ENCODE measurements at places on chromosomes 3 and 15.

- DNase-seq = no peak
These were observed 63.5 kb downstream of the IGF1R start for GRCh38 chr15:98711810-98712209.

- DNase-seq = no peak
These were observed 331.0 kb upstream of the RASGRP1 start for GRCh38 chr15:38895326-38896255.

GRCh38 chr15:84638103-84638502 lies 16.0 kb downstream of the WDR73 start:
- DNase-seq = no peak

DNA sequence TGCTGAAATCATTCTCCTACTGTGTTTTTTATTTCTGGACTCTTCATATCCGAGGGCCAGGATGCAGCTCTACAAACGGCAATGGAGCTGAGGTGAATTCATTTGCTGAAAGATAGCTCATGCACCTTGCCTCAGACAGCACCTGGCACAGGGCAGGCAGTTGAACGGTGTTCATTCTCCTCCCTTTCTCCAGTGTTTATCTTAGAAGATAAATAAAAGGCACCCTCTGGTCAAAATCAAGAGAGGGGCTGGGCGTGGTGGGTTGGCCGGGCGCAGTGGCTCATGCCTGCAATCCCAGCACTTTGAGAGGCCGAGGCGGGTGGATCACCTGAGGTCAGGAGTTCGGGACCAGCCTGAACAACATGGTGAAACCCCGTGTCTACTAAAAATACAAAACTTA lies 79.3 kb upstream of the LMOD3 start:
- DNase-seq = no peak

GRCh38 chr3:52754373-52754772 lies 16.4 kb downstream of the NEK4 start:
- DNase-seq = no peak

- no peak for DNase-seq
These were observed 26.4 kb downstream of the NUP210 start for GRCh38 chr3:13393427-13394360.

GRCh38 chr3:168951884-168952283 lies 711.6 kb downstream of the MECOM start:
- DNase-seq = peak; percentile 5

GRCh38 chr3:187677604-187678003 lies 7.4 kb upstream of the SST start:
- DNase-seq = no peak

DNA sequence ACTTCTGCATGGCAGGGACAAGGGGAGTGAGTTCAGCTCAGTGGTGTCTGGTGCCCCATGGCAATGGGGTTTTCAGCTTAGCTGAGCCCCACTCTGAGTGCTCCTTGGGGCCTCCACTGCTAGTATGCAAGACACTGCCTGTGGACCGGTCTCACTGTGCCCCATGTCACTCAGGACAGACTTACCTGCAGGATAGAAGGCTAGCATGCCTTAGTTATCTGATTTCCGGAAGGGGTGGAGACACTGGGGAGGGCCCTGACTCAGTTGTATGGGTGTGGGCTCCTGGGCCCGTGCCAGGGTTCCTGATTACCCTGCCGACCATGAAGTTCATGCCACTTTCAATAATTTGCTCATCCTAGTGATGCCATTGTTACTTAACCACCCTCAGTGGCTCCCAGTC lies 4.3 kb upstream of the SLC6A20 start:
- no peak for DNase-seq

- no peak for DNase-seq
These were observed 53.2 kb downstream of the ACAD9 start for GRCh38 chr3:128932516-128933212.

DNA sequence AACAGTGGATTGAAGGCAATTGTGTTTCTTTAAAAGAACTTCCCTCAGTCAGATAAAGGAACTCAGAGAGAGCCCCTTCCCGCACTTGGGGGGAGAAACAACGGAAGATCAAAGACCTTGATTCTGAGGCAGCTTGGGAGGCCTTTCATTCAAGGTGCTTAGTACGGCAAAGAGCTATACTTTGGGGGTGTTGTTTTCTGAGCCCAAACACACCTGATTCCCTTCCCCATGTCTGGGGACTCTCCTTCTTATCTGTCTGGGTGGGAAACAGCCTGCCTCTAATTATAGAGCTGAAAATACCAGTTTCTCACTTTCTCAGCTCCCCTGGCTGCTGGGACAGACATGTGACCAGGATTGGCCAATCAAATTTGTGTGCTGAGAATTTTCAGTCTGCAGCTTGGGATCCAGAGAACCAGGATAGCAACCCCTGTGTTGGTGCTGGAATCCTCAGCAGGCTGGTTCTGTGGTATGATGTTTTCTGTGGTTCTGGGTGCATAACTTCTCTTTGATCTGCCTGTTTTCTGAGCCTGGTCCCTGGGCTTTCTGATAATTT lies 19.4 kb upstream of the IQCF6 start:
- no peak for DNase-seq

GRCh38 chr3:194009892-194010533 lies 125.9 kb upstream of the HES1 start:
- DNase-seq = no peak

DNA sequence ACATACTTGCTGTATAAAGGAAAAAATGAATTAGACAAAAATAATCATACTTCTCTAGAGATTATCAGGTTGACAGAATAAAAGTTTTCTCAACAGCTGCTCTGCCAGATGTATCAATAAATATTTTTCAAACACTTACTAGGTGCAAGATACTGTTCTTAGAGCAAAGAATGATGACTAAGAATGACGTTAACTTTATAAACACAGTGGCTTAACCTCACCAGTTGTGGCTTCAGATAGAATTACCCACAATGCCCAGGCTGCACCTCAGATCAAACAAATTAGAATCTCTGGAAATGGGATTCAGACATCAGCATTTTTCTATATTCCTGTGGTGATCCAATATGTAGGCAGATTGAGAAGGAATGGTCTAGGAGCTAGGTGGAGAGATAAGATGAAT lies 422.4 kb upstream of the ATP11B start:
- peak; percentile 27 for DNase-seq

GRCh38 chr3:148758303-148758884 lies 60.7 kb downstream of the AGTR1 start:
- DNase-seq = no peak

DNA sequence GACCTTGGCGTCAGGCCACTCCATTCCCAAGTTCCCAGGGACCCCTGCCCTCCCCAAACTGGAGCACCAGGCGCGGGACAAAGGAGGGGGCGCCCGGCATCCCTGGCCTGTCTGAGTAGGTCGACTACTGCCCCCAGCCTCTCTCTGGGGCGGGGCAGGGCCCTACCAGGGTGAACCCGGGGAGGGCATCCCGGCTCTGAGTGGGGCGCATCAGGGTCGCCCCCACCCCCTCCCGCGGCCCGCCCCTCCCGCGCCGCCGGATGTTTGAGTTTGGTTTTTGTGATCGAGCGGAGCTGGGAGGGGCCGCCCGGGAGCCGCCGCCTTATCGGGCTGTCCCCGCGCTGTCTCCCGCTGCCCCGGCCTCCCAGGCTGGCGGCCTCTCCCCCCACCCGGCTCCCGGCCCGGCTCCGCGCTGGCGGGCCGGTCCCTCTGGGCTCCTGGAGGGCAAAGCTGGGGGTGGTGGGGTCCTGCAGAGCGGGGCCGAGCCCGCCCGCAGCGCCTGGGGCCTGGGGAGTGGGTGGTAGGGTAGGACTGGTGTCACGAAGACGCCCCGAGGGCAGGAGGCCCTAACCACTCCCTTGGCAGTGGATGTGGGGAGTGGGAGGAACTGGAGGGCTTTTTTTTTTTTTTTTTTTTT lies 47.2 kb upstream of the SMAD6 start:
- no peak for DNase-seq

DNA sequence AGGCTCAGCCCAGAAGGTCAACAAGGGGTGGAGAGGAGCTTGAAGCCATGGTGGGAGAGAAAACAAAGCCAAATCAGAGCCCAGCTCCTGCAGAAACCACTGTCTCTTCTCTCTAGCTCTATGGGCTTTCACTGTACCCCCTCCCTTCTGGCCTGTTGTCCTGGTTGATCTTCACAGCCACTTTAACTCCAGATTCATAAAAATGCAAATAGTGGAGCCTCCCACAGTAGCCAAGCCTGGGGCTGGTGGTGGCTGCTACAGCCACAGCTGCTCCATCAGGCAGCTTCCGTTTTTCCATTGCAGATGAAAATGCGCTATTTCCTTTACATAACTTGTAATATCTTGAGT lies 20.7 kb upstream of the CAV3 start:
- peak; percentile 28 for DNase-seq

DNA sequence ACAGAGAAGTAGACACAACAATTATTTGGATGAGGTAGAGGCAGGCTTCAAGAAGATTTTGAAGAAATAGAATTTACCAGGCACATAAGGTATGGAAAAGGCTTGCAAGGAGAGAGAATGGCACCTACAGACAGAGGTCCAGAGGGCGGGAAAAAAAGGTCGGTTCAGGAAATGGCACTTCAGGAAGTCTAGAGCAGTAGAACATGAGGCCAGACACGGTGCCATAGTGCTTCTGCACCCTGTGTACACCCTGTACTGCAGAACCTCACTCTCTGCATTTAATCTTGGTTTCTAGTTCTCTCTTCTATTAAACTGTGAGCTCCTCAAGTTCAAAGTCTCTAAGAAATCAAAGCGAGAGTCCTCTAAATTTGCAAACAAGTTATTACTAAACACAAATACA lies 113.4 kb upstream of the C2CD4B start:
- DNase-seq = no peak

DNA sequence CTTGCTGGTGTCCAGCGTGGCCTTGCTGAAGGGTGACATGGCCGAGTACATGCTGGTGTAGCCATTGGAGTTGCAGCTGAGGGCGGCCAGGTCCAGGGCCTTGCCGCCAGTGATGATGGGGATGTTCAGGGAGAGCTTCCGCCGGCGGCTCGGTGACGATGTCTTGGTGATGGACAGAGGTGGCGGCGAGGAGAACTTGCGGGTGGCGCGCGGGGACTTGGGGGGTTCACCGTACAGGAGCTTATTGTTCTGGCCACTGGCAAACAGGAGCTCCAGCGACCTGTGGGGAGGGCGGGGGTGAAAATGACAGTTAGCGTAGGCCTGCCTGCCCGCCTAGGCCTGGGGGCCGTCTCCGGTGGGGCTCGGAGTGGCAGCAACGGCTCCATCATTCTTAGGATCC lies 59.0 kb upstream of the CTSH start:
- peak; percentile 36 for DNase-seq

GRCh38 chr3:187978433-187979011 lies 175.4 kb upstream of the LPP start:
- no peak for DNase-seq

DNA sequence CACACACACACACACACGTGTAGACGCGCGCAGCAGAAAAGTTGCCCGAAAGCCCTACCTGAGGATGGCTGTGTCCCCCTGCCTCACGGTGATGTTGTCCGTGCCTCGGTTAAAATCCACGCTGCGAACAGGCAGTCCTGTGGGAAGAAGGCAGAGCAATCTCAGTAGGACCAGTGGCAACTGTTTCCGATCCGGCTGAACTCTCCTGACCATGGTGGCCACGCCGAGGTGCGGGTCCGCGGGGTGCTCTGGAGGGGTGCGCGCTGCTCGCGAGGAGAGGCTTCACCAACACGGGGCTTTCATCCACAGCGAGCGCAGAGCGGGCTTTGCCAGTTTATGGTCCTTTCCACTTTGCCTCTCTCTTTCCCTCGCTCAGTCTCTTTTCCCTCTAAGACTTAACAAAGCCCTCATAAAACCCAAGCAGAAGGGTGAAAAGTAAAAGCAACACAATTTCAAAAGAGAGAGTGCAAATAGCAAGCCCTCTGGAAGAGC lies 422 bp downstream of the LSAMP start:
- peak; percentile 25 for DNase-seq

DNA sequence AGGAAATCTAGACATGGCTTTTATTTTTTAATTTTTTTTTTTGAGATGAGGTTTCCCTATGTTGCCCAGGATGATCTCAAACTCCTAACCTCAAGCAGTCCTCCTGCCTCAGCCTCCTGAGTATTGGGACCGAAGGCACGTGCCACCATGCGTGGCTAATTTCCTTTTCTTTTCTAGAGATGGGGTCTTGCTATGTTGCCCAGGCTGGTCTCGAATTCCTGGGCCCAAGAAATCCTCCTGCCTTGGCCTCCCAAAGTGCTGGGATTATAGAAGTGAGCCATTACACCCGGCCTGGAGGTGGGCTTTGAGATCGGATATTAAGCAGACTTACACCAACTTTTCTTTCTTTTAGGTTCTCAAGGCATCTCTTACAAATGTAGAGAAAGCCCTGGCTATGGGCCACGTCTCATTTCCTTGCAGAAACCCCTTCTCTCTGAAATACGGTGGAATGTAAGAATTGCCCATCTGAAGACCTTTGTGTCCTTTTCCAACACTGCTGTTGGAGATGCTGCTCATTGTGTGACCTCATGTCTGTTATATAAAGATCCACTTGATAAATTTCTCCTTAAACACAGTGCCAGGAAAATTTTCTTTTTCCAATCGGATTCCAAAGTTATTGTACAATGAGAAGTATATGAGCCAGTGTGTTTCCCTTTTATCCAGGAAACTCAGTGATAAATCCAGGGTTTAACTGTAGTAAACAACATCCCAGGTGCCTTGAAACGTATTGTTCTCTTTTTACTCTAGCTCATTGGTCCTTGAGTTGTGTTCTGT lies 36.8 kb upstream of the CFAP161 start:
- DNase-seq = no peak

GRCh38 chr3:3015185-3016089 lies 94.7 kb downstream of the IL5RA start:
- peak; percentile 50 for DNase-seq

- no peak for DNase-seq
These were observed 100.0 kb downstream of the CACNA2D3 start for GRCh38 chr3:54222316-54222715.

GRCh38 chr3:181330821-181331563 lies 341.5 kb upstream of the DNAJC19 start:
- DNase-seq = no peak

- no peak for DNase-seq
These were observed 270.0 kb upstream of the TPRG1 start for GRCh38 chr3:188901671-188902287.

- no peak for DNase-seq
These were observed 144.5 kb downstream of the FBLN2 start for GRCh38 chr3:13693441-13693840.

- no peak for DNase-seq
These were observed 9.0 kb downstream of the GNB5 start for GRCh38 chr15:52181938-52182780.

GRCh38 chr15:76328958-76329357 lies 7.6 kb upstream of the ISL2 start:
- no peak for DNase-seq

- DNase-seq = peak; percentile 89
These were observed at the start of gene DIS3L for GRCh38 chr15:66293419-66294156. Gene DIS3L, plus strand, starts transcription at chr15:66293568. Its CDS starts 29 bp downstream, at chr15:66293597.

GRCh38 chr3:139238281-139239030 lies 105.4 kb upstream of the MRPS22 start:
- DNase-seq = no peak

DNA sequence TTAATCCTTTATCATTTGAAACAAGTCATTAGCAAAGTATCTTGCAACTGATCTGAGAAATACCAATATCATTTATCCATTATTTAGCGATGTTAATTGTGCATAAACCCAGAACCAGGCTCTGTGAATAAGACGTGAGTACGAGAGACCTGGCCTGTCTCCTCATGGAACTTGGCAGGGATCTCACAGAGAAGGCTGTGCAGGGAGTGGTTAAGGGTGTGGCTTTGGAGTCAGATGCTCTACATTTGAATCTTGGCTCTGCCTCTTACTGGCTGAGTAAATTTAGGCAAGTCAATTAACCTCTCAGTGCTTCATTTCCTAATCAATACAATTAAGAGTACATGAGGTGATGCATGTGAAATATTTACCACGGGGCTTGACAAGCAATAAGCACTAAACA lies 39.9 kb upstream of the TBL1XR1 start:
- DNase-seq = no peak

- DNase-seq = no peak
These were observed 53.7 kb downstream of the RGMA start for GRCh38 chr15:93035092-93035915.

Measured in urothelium cell line (cell line).